Left renal cortex interstitium (tissue), 4 donors: ENCODE measurements at places on chromosomes 7 and 10. TPM values are rescaled to one million over a fixed set of nuclear protein-coding genes. Genes with fewer than 3 reads are reported as not detected.

DNA sequence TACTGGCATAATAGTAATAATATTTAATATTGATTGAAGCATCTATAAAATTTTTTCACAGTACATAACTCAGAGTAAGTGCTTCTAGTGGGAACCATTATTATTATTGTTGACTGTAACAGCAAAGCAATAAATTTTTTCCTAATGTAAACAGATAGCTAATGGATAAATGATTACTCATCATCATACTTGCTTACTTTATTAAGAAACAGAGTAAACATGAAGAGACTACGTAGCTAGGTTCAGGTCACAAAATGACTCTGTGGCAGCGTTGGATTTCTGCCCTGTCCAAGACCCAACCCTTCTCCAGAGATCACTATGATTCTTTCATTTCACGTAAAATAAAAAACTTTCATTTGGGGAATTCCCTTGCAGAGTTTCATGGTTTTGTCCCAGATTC, 8.3 kb upstream of the ABCB5 start:
- DNase-seq, result no peak

GRCh38 chr7:11228515-11228914, 254.8 kb downstream of the PHF14 start:
- no peak for DNase-seq

PKD2L1 gene
- 0.71 TPM for polyA plus RNA-seq

- DNase-seq, result no peak
Observed at GRCh38 chr10:89845541-89846280, 144.3 kb downstream of the KIF20B start.

- no peak for DNase-seq
Observed at GRCh38 chr10:51344371-51344770, 270.1 kb downstream of the PRKG1 start.

TMEM196 gene
- polyA plus RNA-seq, result not detected

DNA sequence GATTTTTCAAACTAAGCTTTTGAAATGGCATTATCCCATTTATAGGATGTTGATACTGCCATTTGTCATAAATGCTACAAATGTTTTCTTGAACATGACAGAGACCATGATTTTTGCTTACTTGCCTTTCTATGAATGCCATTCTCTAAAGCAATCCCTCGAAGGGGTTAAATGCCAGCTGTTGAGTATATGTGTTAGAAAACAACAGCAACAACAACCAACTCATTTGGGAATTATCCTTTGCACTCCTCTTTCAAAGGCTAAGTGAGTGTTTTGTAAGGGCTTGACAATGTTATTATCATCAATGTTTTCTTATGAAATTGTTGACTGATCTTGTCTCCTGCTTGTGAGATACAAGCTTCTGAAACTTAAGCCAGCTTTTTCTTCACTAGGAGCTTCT, 529.4 kb downstream of the SORCS3 start:
- DNase-seq, result no peak

DNA sequence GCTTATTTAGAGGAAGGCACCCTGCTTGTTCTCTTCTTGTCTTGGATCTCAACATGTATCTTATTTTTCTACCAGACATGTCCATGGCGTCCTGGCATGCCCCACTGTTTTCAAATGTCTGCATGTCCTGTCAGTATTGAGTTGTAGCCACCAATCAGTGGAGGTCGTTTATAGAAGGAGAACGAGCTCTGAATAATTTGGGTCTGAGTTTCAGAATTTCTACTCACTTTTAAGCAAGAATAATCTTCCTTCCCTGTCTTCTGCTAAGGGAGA, 2.9 kb upstream of the HOXA13 start:
- no peak for DNase-seq

DNA sequence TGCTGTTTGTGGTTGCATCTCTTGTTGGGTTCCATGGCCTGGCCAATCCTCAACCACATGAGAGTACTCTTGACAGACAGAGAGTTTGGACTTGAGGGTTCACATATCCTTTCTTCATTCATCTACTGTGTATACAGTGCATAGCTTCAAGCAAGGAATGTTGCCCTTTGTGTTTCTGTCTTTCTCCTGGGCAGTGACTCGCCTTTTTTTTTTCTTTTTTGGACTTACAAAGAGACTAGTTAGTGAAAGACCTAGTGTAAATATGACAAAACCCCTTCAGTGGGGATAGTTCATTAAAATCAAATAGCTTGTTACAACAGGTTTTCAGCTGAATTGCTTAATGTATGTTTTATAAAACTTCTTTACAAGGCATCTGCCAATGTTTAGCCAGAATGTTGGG, 290.2 kb downstream of the FGFR2 start:
- no peak for DNase-seq

ZNF777 gene
- polyA plus RNA-seq, result 14.1 TPM
